ENCODE measurements at places on chromosomes 4 and X.

- no peak for DNase-seq
Observed at GRCh38 chr4:108861334-108861733, 98.5 kb upstream of the ETNPPL start.

DNA sequence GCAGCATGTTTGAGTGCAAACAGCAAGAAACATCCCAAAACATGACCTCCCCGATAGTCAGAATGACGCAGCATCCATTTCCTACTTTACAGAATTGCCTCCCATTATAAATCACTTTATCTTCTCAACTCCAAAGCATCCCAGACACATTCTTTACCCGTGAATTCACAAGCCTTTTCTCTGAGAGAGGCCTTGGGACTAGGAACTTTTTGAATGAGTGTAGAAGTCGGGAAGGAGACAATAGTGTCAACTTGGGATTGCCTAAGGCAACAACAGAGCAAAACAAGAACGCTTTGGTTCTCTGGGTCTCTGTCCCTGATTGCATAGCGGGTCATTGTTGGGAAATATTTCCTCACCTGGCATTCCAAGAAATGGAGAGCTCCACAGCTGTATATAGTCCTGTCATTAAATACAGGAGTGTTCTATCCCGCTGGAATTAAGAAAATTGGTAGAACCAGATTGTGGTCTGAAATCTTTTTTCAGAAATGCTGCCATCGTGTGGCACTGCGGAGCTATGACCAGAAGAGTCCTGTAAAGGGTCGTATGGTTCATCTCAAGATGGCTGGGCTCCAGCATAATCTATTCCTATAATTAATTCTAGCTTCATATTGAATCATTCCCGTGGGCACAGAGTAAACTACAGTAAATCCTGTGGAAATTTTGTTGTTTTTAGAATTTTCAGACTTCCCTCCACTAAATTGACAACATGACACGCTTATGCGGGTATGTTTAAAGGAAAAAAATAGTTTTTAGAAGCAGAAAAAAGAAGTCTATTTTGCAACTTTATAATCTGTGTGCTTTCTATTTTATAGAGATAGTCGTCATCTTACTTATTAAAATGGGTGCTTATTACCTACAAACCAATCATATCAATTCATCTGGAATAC is 2.0 kb upstream of the SPP1 start:
- no peak for DNase-seq

- DNase-seq: no peak
Observed at GRCh38 chr4:45944000-45944399, 179.9 kb downstream of the GABRG1 start.

DNA sequence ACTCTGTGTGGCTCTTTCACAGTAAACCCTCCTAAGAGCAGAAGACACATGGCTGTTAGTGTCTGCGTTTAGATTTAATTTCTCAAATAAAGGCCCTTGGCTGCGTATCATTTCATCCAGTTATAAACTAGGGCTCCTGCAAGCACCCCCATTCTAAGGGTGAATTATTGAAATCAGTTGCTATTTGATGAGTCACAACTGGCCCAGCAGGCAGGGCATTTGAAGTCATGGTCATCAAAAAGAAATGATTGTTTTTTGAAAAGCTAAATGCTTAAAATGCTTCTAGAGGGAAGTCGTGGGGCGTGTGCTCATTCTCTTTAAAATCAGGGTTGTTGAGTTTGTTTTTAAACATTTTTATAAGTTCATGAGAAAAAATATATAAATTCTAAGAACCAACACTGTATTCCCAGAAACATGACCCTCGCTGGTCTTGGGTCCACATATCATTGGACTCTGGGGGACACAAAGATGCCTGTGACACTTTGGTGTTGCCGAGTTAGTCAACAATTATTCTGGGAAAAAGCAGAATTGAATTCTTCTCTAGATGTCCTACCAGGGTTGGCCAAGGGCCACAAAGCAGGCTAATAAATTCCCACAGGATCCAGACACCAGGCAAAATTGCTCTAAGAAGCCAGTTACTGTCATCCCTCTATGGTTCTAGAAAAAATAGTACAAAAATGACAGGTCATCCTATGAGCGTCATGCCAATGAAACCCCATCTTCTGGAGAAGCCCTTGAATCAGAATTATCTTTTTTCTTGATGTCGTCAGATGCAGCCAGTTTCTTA is 99.5 kb upstream of the MYOZ2 start:
- DNase-seq: no peak

DNA sequence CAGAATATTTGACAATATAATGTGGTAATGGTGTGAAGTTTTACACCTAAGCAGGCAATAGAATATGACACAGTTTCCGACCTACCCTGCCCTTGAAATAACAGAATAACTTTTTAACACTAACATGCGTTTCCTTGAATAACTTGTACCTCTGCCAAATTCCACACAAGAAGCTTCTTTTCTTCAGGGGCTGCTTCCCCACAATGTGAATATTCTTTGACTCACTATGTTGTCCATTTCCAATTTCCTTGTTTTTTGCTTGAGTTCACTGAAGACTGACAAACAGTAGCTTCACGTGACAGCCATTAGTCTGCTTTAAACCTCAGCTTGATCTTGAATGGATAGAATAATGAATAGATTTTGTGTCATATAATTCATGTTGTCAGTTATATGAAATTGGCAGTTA is 14.3 kb downstream of the SHROOM3 start:
- DNase-seq: no peak

GRCh38 chr4:83759611-83760010 is 223.7 kb downstream of the GPAT3 start:
- DNase-seq: no peak

DNA sequence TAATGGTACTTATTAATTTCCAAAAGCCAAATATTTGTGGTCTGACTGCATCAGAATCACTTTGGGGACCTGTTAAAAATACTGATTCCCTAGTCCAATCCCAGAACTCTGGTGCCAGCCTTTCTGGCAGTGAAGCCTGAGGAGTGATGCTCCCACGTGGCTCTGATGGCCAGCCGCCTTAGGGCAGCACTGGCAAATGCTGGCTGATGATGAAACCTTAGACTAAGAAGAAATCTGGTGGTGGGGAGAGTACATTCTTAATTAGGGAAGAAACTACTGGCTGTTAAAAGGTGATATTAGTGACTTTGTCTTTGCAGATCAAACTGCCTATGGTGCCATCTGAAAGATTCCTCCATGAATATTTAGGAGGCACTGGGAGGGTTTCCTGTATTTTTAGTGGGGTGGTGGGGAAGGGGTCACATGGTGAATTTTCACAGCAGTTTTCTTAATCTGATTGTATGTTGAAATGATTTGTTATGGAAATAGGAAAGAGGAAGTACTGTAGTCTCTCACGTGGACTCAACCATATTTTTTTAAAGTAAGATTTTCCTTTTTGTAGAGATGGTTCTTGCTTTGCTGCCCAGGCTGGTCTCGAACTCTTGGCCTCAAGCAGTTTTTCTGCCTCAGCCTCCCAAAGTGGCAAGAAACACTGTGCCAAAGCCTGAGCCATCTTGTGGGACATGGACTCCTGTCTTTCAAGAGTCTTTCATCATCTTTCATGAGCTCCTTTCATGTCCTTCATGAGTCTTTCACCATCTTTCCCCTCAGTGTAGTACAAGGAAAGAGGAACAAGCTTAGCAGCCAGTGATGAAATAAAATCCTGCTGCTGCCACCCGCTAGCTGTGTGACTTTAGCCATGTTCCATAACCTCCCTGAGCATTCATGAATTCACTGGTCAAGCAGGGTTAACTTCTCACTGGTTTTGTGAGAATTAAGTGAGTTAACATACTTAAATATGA is 90.8 kb downstream of the ZNF330 start:
- DNase-seq: no peak

DNA sequence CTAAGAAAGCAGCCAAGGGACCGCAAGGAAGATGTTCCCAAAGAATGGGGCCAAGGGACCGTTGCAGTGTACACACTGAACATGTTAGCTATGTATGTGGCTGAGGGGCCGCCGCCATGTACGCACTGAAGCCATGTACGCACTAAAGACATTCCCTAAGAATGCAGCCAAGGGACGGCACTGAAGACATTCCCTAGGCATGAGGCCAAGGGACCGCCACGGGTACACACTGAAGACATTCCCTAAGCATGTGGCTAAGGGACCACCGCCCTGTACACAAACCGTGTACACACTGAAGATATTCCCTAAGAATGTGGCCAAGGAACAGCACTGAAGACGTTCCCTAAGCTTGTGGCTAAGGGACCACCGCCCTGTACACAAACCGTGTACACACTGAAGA is 54.0 kb downstream of the DHRSX start:
- DNase-seq: no peak

GRCh38 chrX:110683925-110684324 is 111.7 kb downstream of the CHRDL1 start:
- DNase-seq: no peak

DNA sequence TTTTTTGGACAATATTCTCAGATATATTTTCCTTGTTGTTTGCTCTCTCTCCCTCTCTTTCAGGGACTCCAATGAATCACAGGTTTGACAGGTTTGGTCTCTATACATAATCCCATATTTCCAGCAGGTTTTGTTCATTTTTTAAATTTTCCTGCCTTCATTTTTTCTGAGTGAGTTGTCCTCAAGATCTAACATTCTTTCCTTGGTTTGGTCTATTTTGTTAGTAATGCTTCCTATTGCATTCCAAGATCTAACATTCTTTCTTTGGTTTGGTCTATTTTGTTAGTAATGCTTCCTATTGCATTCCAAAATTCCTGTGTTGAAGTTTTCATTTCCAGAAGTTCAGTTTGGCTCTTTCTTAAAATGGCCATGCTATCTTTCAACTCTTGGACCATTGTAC is 45.3 kb upstream of the ZMAT1 start:
- DNase-seq: no peak

DNA sequence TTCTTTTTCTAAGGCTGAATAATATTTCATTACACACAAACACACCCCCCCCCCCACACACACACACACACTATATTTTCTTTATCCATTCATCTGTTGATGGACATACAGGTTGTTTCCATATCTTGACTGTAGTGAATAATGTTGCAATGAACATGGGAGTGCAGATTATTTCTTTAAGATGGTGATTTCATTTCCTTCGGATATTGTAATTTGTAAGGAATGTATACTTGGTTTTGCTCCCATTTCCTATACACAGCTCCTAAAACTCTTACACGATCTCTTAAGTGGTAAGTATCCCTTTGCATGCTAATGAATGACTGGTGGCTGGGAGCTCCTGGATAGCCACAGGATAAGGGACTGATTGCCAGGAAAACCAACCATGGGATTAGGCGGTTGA is 14.7 kb upstream of the RBMXL3 start:
- DNase-seq: no peak

- DNase-seq: no peak
Observed at GRCh38 chr4:36771411-36772153, 473.0 kb upstream of the NWD2 start.

GRCh38 chr4:61407642-61408618 is 207.8 kb downstream of the ADGRL3 start:
- no peak for DNase-seq

GRCh38 chr4:83269256-83269655 is 15.3 kb downstream of the COQ2 start:
- no peak for DNase-seq

- DNase-seq: no peak
Observed at GRCh38 chr4:65653740-65654361, 16.4 kb downstream of the EPHA5 start.

- peak; percentile 56 for DNase-seq
Observed at GRCh38 chr4:77852892-77853495, 9.6 kb upstream of the MRPL1 start.

DNA sequence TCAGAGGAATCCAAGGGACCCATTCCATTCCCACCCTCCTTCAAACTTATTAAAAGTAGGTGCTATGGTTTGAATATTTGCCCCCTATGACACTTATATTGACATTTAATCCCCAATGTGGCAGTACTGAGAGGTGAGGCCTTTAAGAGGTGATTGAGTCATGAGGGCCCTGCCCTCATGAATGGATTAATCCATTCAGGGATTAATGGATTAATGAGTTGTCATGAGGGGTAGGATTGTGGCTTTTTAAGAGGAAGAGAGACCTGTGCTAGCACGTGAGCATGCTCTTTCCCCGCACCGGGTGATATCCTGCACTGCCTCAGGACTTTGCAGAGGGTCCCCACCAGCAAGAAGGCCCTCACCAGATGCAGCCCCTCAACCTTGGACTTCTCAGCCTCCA is 50.1 kb downstream of the IRF2 start:
- no peak for DNase-seq

DNA sequence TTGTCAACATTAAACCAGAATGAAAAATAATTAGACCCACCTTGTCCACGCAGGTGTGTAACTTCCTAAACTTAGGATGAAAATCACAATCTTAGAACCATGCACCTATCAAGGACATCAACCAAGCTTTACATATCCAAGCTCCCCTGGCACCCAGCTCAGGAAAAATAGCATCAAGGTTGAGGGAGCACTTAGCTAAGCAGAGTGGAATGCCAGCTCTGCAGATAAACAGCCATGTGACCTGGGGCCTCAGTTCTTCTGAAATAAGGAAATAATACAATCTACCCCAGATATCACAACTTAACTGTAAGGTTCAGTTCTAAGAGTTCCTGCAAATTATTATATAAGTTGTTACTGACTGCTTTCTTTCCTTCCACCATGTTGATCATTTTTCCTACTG is 64.7 kb downstream of the DHX15 start:
- no peak for DNase-seq

DNA sequence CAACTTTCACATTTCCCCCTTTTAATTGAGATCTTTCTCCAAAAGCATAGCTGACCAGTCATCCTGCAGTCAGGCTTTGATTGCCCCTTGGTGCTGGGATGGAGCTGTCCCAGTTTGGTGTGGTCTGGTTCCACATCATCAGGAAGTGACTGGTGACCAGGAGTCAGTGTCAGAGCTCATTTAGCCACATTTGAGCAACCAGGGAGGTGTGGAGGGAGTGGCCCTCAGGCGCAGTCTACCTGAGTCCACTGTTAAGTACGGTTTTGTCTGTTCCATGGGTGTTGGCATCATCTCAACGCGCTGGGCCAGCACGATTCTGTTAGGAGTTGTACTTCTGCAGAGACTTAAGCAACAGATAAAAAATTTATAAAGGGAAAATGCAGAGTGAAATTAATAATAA is 52.6 kb downstream of the RGS12 start:
- no peak for DNase-seq

- no peak for DNase-seq
Observed at GRCh38 chr4:89142691-89143669, 31.6 kb downstream of the TIGD2 start.

- no peak for DNase-seq
Observed at GRCh38 chr4:180292339-180292738, 1950.9 kb upstream of the TENM3 start.

GRCh38 chr4:19187096-19187495 is 1064.6 kb upstream of the SLIT2 start:
- DNase-seq: no peak

DNA sequence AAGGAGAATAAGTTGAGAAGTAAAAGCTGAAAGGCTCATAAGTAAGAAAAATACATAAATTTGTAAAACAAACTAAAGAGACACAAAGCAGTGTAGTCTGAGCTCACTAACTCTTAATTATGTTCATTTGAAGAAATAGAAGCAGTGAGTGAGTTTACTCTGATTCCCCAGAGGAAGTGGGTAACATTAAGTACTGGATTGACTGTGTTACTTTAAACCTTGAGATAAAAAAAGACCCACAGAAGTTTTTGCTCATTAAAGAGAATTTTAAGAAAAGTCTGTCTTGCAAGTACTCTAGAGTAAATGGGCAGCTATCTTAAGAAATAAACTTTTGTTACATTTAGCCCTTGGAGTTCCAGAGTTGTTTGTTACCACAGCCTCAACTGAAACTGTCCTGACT is 2466.9 kb downstream of the PCDH7 start:
- no peak for DNase-seq
